Suprapubic skin (tissue), 4 donors: ENCODE measurements at places on chromosomes 3 and 15. TPM values are rescaled to one million over a fixed set of nuclear protein-coding genes. Genes with fewer than 3 reads are reported as not detected.

The A4GNT gene
- total RNA-seq = not detected

The GOLGA6B gene
- total RNA-seq = not detected

The CCR1 gene
- 1.4 TPM for total RNA-seq

The FAM81A gene
- total RNA-seq = 1.5 TPM

The CACNA2D3 gene
- 1.1 TPM for total RNA-seq

The CCDC13 gene
- 0.89 TPM for total RNA-seq

The CNOT10 gene
- 23.6 TPM for total RNA-seq

The GP5 gene
- total RNA-seq = not detected

The C15orf39 gene
- total RNA-seq = 33.4 TPM

DNA sequence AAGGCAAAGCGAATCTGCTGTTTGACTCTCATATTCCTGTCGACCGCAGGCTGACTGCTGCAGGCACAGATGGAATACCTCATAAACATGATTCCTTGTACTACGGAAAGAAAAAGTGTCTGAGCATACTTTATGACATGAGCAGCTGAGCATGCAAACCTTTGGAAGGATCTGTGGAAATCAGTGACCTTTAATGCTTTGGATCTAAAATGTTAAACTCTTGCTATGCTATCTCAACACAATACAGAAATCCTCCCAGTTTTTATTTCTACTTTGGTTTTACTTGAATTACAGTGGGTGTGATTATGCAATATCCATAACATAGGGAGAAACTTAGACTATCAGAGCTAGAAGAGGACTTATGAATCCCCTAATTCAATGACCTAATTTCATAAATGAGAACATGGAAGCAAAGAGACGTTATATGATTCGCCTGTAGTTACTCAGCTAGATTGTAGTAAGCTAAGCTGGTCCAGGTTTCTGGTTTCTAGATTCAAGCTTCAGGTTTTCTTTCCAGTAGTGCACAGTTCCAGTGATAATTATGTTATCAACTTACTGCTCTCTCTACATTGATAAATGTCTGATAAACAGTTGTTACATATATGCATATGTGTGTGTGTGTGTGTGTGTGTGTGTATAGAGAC lies 127.6 kb upstream of the GBE1 start:
- H3K36me3 ChIP-seq = no peaks in the 10 kb centered on the region
- no peaks in the 10 kb centered on the region for H3K4me1 ChIP-seq
- no peak for DNase-seq
- no peaks in the 10 kb centered on the region for H3K27me3 ChIP-seq

DNA sequence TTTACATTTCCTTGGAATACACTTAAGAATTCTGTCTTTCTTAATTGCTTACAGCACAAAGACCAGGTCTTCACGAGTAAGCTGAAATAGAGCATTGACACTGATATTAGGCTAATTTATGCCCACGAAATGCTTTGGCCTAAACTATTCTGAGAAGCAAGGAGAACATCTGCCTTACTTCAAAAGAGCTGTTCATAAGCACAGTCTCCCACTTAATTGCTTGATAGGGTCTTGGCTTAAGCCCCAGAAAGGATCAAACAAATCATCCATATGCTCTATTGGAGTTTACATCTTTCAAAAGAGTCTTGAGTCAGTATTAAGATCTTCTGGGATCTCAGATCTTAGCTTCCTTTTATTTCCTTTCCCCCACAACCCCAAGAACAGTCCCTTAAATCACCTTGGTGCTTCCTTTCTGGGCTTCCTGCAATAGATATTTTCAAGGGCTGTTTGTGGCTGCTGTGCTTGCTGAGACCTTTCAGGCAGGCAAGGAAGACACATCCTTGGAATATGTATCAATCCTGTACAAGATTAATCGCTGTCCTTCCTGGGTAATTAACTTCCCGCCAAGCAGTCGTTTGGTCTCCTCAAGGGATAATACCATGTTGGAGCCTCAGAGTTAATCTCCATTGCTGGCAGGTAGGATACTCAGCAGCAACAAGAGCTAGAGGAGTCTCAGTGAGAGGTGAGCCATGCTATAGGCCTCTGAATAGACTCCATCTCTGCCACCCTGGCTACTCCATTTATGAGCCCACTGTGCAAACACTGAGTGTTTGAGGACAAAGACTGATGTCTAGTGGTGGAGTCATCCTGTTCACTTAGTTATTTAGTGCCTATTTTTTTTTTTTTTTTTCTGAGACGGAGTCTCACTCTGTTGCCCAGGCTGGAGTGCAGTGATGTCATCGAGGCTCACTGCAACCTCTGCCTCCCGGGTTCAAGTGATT lies 37.1 kb downstream of the TMEM158 start:
- H3K27me3 ChIP-seq = no peaks in the 10 kb centered on the region
- H3K36me3 ChIP-seq = no peaks in the 10 kb centered on the region
- H3K4me1 ChIP-seq = peaks cover 1% of the 10 kb centered on the region
- DNase-seq = no peak

DNA sequence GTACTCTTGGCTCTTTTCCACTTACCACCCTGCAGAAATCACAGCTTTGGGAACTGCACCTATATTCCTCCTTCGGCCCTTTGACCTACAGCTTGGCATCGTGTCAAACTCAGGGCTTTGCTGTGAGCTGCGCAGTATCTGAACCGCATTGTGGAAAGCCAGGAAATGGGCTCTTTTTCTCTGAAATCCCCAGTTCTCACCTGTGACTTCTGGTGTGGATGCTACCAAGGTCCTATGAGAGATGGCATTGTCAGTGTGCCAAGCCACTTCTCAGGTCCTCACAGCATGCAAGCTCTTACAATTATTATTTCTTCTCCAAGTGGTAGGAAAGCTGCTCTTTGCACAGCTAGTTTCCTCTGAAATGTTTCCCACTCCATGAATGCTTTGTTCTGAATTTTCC lies 450.6 kb upstream of the TBL1XR1 start:
- H3K4me3 ChIP-seq = no peak overlapping the region
- H3K36me3 ChIP-seq = no peaks in the 10 kb centered on the region
- H3K4me1 ChIP-seq = no peaks in the 10 kb centered on the region
- no peaks in the 10 kb centered on the region for H3K27me3 ChIP-seq

GRCh38 chr3:73192036-73192738 lies 130.7 kb downstream of the EBLN2 start:
- H3K36me3 ChIP-seq = no peaks in the 10 kb centered on the region
- no peak for DNase-seq
- H3K27ac ChIP-seq = no peak overlapping the region
- no peaks in the 10 kb centered on the region for H3K4me1 ChIP-seq
- H3K27me3 ChIP-seq = no peaks in the 10 kb centered on the region
- no peak overlapping the region for H3K4me3 ChIP-seq

- no peak for DNase-seq
- peaks cover 4% of the 10 kb centered on the region for H3K4me1 ChIP-seq
- H3K27me3 ChIP-seq = no peaks in the 10 kb centered on the region
- H3K4me3 ChIP-seq = no peak overlapping the region
- no peaks in the 10 kb centered on the region for H3K36me3 ChIP-seq
- no peak overlapping the region for H3K27ac ChIP-seq
Measured at GRCh38 chr3:17339132-17339575, 403.3 kb downstream of the TBC1D5 start.

DNA sequence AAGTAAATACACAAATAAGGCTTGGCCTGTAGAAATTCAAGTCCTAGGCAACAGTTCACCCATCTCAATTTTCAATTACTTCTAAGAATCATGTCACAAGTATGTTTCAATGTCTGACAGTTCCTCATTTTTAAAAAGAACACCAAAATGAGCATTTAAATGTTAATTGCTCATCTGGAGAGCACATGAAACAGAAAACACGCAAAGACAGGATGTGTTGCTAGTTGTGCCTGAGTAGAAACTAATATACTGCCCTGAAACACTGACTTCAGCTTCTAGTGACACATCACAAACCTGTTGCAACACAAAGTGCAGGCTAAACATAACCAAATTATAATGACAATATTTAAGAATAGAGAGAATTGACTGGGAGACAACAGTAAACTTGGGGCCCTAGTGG lies 167.3 kb upstream of the THBS1 start:
- H3K27me3 ChIP-seq = no peaks in the 10 kb centered on the region
- no peak overlapping the region for H3K27ac ChIP-seq
- peaks cover 5% of the 10 kb centered on the region for H3K4me1 ChIP-seq
- no peaks in the 10 kb centered on the region for H3K36me3 ChIP-seq
- no peak overlapping the region for H3K4me3 ChIP-seq
- DNase-seq = no peak

DNA sequence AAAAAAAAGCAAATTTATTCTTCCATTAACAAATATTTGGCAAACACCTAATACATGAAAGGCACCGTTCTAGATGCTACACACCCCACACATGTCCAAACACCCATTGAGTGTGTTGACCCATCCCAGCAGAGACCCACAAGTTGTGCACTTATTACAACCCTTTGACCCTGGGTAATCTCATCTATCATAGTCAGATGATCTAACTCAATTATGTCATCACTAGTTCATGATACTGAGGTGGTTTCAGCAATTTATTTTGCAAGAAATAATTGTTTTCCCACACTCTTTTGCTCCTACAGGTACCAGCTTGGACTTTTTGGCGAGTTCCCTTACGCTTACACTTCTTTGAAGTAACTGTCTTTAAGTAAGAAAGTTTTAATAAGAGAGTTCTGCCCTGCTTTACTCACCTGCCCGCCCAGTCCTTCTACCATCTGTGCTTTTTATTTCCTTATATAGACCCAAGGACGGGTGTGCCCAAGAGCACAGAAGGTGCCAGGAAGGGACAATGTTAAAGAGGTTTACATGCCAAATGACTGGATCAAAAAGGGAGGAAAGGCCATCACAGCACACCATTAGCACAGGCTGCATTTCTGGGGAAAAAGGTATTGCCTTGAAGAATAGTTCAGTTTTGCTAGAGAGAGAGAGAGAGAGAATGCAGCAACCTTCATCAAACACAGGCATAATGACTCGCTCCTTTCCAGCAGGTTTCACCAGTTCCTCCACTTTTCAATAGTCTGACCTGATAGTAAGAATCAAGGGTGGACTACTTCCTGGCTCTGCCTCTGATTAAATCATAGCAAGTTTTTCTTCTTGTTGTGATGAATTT lies 54.5 kb upstream of the ATP11B start:
- H3K4me1 ChIP-seq = peaks cover 9% of the 10 kb centered on the region
- H3K36me3 ChIP-seq = no peaks in the 10 kb centered on the region
- no peak overlapping the region for H3K4me3 ChIP-seq
- no peaks in the 10 kb centered on the region for H3K27me3 ChIP-seq

DNA sequence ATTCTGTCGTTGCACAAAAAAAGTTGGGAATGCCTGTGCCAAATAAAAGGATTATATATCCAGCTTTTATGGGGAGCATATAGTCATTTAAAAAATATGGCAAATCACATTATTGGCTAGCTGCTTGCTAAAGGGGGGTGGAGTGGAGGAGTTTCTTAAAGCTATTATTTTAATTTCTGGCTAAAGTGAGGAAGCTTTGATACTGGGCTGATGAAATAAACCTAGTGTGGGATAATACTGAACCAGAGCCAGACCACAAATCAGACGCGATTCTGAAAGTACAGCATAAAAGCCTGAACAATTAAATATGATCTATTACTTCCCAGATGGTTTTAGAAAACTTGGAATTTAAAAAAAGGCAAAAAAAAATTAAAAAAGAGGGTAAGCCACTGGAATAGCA lies 14.4 kb downstream of the POLR2M start:
- H3K4me1 ChIP-seq = peaks cover 5% of the 10 kb centered on the region
- no peak overlapping the region for H3K27ac ChIP-seq
- H3K4me3 ChIP-seq = no peak overlapping the region
- H3K36me3 ChIP-seq = peaks cover 20% of the 10 kb centered on the region
- H3K27me3 ChIP-seq = no peaks in the 10 kb centered on the region
- DNase-seq = no peak

DNA sequence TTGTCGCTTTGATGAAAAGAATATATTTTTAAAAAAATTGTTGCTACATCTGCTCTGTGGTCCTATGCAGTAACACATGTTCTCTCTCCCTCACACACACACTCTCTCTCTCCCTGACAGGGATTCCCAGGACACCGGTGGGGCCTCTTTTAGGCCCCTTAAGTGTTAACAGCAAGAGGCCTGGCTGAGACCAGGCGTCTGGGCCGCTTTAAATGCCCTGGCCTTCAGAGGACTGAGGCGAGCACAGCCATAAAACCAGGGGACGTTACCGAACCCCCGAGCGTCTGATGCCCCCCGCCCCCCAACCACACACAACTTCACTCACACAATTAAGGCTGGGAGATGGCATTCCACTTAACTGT lies 1.7 kb downstream of the BNC1 start:
- no peaks in the 10 kb centered on the region for H3K36me3 ChIP-seq
- H3K27ac ChIP-seq = no peak overlapping the region
- no peak for DNase-seq
- H3K27me3 ChIP-seq = peaks cover 49% of the 10 kb centered on the region

DNA sequence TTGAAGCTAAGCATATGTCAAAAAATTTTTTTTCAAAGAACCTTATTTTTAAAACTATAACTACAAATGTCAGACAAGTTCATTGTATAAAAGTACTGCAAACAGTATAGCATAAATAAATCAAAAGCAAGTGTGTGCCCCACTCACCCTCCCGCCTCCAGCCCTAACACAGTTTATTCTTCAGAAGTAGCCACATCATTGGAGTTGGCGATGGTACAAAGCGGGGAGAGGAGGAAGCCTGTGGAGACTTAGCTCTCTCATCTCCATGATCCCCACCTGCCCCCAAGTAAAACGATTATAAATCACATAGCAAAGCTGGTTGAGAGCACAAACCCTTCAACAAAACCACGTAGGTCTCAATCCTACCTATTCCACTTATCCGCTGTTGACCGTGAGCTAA lies 33.6 kb downstream of the FOXP1 start:
- no peak for DNase-seq
- H3K4me3 ChIP-seq = no peak overlapping the region
- no peaks in the 10 kb centered on the region for H3K4me1 ChIP-seq
- H3K27me3 ChIP-seq = no peaks in the 10 kb centered on the region
- H3K27ac ChIP-seq = no peak overlapping the region

- H3K4me3 ChIP-seq = no peak overlapping the region
- H3K36me3 ChIP-seq = no peaks in the 10 kb centered on the region
- H3K4me1 ChIP-seq = peaks cover 9% of the 10 kb centered on the region
- no peaks in the 10 kb centered on the region for H3K27me3 ChIP-seq
- no peak overlapping the region for H3K27ac ChIP-seq
- no peak for DNase-seq
Measured at GRCh38 chr3:53144862-53145712, 14.9 kb upstream of the RFT1 start.

GRCh38 chr15:47820057-47820746 lies 102.9 kb downstream of the SEMA6D start:
- no peak overlapping the region for H3K27ac ChIP-seq
- H3K4me3 ChIP-seq = no peak overlapping the region
- DNase-seq = no peak
- H3K36me3 ChIP-seq = no peaks in the 10 kb centered on the region
- peaks cover 28% of the 10 kb centered on the region for H3K4me1 ChIP-seq

DNA sequence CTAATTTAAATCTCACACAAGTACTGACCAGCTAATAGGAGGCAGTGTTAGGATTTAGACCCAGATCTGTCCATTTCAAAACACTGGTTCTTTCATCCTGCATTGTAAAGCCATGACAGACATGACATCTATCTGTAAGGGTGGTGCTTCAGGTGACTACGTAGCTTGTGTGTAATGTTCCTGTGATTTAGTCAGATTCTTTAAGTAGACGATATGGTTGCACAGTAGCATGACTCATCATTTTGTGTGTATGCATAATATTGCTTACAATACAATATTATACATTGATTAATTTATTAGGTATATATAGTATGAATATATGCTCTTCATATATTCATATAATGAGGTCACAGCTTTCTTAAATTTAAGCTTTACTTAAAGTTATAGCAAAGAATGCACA lies 628.5 kb downstream of the GRM7 start:
- H3K27ac ChIP-seq = no peak overlapping the region
- H3K4me3 ChIP-seq = no peak overlapping the region
- DNase-seq = no peak
